ENCODE measurements at places on chromosomes 4 and X.

DNA sequence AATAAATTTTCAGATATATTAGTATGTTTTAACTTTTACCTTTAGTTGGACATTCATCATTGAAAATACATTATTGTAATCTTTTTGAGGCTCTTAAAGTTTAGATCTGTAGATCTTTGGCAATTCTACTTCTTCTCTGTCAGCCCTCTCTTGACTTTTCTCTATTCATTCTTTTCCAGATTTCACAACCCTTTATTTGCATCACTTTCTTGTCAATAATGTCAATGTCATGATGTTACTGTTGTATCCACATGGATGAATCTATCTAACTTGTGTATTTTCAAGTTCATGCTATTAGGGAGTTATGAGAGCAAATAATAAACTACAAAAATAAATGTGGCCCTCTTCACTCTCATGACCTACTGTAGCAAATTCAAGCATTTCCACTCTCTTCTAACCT is 23.0 kb upstream of the HPGD start:
- DNase-seq, result no peak

GRCh38 chr4:41257257-41257901 is 651 bp downstream of the UCHL1 start:
- DNase-seq, result peak; percentile 58

DNA sequence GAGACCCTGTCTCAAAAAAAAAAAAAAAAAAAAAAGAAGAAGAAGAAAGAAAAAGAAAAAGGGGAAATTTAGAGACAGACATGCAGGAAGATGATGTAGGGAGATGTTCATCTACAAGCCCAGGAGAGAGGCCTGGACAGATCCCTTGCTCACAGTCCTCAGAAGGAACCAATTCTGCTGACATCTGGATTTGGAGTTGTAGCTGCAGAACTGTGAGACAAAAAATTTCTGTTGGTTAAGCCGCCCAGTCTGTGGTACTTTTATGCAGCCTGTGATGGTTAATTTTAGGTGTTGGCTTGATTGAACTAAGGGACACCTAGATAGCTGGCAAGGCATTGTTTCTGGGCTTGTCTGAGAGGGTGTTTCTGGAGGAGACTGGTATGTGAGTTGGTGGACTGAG is 10.1 kb upstream of the STIM2 start:
- no peak for DNase-seq

GRCh38 chr4:45803994-45804393 is 319.9 kb downstream of the GABRG1 start:
- no peak for DNase-seq

GRCh38 chr4:5611750-5612149 is 96.6 kb downstream of the EVC2 start:
- no peak for DNase-seq

- DNase-seq, result no peak
Observed at GRCh38 chr4:139278912-139279759, 889 bp downstream of the MGARP start.

DNA sequence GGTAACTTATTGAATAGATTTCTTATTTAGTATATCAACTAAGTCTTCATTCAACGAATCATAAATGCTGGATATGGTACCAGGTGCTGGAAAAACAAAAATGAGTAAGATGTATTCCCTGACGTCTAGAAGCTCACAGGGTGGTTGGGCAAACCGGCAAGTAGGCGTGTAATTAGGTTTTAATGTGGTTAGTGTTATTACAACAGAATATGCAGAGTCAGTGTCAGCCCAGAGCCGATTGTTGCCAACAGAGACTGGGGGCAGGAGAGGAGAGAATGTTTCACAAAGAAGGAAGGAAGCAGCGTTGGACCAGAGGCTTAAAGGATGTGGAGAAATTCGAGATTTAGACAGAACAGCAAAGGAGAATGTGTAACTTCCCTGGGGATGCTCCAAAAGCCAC is 111.7 kb downstream of the TENM3 start:
- no peak for DNase-seq

GRCh38 chr4:182547435-182547834 is 304.2 kb downstream of the TENM3 start:
- peak; percentile 15 for DNase-seq

DNA sequence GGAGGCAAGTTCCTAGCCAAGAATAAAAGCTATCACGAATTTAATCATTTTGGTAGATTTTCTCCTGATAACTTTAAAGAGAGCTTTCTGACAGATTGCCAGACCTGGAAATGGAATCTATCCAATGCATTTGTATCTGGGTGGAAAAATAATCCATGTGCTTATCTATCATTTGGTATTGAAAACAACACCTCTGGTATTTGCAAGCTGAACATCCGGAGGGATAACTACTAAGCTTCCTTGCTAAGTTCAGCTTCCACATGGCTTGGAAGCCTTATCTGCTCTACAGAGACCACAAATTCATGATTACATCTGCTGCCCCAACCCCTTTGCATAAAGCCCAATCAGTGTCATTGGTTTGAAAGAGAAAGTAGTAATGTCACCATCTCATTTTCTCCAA is 230.7 kb downstream of the GPC3 start:
- DNase-seq, result no peak

- no peak for DNase-seq
Observed at GRCh38 chr4:188346171-188346809, 207.0 kb downstream of the TRIML1 start.

GRCh38 chrX:37542791-37543190 is 28.7 kb upstream of the LANCL3 start:
- DNase-seq, result no peak

GRCh38 chrX:39811376-39811775 is 286.4 kb downstream of the BCOR start:
- no peak for DNase-seq

DNA sequence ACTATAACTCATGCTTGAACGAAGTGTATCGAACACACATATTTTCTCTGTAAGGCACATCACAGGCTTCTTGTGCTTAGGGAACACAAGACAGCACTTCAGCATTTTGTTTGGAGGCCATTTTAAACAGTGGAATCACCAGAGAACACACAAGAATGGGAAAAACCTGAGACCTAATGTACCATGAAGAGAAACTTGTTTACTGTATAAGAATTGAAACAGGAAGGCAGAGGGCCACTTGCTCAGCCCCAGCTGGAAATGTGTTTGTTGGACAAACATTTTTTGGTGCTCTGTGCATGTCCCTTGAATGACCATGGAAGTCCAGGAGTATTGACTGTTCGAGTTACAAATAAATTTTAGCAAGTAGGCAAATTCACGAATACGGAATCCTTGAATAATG is 47.5 kb downstream of the RAPGEF2 start:
- DNase-seq, result no peak

DNA sequence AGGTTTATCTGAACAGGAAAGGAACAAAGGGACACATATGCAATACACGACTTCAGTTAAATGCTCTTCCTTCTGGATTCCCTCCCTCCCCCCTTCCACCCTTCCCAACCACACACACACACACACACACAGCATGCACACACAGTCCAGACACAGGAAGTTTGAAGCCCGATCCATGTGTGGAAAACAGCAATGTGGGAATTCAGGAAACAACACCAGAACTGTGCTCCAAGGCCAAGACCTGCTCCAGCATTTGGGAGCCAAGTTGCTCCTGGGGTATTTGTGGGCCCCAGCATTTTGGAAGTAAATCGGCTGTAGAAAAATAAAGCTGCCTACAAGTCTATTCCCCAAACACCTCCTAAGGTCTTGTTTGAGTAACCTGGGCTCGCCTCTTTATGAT is 5.6 kb upstream of the AMOT start:
- DNase-seq, result no peak

DNA sequence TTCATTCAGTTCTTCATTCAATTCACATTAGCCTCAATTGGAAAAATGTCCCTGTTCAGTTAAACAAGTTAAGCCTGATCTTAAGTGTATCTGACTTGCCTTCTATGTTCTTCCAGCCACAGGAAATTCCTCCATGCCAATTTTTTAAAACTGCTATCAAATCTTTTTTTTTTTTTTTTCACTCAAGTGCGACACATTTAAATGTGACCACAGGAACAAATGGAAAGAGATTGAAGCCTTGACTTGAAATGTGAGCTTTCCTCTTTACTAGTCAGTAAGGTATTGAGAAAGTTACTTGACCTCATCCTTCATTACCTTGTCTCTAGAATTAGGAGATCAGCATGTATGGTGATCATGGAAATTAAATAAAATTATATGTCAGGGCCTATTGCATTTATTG is 165.1 kb downstream of the SLIT2 start:
- no peak for DNase-seq

GRCh38 chr4:166153548-166153947 is 280.5 kb downstream of the TLL1 start:
- DNase-seq, result no peak

DNA sequence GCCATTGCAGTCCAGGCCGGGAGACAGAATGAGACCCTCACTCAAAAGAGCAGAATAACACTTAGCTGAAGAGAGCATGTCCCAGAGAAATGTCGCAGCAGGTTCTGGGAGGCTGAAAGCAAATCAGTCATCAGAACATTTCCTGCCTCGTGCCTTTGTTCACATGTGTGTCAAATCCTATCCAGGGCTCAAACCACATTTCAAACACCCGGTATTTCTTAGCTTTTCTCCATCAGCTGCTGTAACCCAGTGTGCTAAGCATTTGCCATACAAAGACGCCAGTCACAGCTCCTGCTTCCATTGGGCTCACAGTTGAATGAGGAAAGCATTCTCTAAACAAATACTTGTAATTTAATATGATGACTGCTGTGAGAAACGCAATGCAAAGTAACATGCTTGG is 6.0 kb downstream of the PALLD start:
- DNase-seq, result no peak

GRCh38 chrX:53031380-53031779 is 17.2 kb upstream of the GPR173 start:
- no peak for DNase-seq

- no peak for DNase-seq
Observed at GRCh38 chrX:150577174-150577573, 8.8 kb downstream of the MTM1 start.

- no peak for DNase-seq
Observed at GRCh38 chr4:121139533-121140222, 24.4 kb downstream of the TNIP3 start.

GRCh38 chrX:153029162-153029561 is 27.1 kb upstream of the PNMA3 start:
- no peak for DNase-seq

DNA sequence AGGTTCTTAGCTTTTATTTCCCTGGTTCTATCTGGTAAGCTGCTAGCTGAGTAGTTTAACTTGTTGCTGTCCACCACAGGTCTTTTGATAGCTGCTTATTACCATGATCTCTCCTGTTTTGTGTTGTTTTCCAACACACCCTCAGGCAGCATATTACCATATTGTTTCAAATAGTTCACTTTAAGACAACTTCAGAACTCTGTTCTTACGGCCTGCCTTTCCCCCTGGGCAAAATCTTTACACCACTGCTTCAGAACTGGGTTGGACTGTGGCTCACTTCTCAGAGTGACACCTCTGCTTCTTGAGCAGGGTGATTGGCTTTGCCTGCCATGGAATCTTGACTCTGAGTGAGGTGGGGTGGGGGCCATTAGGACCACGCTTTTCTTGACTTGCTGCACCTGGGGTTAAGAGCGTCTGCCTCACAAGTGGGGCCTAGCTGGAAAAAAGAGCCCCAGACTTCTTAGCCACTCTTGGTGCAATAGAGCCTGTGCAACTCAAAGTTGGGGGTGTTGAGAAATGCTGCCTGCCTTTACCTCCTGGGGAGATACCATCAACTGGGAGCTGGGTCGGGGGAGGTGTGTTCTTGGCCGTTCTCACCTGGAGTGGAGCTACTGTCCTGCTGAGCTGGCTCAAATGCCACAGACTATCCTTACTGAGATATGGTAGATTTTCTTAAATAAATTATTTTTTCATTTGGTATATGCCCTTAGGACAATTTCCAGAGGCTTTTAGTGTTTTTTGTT is 23.4 kb downstream of the USP9X start:
- no peak for DNase-seq

- DNase-seq, result no peak
Observed at GRCh38 chr4:54199919-54200318, 29.2 kb upstream of the PDGFRA start.

GRCh38 chr4:1171311-1172227 is 814 bp downstream of the SPON2 start:
- peak; percentile 69 for DNase-seq

GRCh38 chr4:88022289-88022688 is 14.9 kb downstream of the PKD2 start:
- DNase-seq, result no peak

GRCh38 chr4:81466841-81467671 is 4.7 kb downstream of the RASGEF1B start:
- DNase-seq, result peak; percentile 81

DNA sequence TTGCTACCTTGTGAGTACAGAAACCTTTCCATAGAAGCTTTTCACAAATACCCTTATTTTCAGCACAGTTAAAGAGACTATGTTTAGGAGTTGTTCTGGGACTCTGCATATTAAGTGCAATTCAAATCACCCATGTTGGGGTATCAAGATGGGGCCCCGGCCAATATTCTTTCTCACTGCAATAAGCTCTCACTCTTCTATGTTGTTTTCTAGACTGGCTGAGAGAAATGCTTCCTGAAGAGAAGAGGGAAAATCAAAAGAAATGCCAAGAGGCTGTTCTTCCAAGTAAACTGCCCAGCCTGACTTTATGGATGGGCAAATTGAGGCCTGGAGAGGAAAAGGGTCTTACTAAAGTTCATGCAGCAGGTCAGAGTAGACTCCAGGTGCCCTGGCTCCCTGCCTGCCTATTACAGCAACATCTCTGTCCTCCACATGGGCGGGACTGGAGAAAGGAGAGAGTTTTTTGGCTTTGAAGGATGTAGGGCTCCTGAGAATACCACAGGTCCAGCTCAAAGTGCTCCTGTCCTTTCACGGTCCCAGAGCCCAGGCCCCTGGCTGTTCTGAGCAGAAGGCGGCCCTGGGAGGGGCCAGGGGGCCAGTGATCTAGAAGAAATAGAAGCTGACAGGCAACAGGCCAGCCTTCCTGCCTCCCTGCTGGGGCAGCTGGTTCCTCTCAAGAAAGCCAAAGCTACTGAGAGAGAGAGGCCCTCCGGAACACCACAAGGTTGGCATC is 745 bp upstream of the IQSEC2 start:
- no peak for DNase-seq

- no peak for DNase-seq
Observed at GRCh38 chrX:22057667-22058066, 25.5 kb downstream of the PHEX start.

DNA sequence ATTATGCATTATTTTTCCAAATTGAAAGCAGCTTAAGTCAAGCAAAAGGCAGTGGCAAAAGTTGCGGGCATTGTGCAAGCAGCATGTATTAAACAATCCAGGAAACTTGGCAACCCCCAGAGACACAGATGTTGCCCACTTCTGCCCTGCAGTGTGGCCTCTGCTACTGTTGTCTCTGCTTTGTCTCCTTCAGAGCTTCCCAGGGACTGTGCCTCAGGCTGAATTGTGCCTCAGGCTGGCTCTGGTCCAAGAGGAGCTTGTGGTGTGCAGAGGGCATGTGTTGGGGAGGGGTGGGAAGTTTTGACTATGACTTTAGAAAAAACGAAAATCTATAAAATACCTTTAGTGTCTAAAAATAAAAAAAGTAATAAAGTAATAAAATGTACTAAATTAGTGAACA is 201.4 kb downstream of the CCSER1 start:
- DNase-seq, result no peak
